ENCODE measurements at places on chromosomes 12 and 14.

DNA sequence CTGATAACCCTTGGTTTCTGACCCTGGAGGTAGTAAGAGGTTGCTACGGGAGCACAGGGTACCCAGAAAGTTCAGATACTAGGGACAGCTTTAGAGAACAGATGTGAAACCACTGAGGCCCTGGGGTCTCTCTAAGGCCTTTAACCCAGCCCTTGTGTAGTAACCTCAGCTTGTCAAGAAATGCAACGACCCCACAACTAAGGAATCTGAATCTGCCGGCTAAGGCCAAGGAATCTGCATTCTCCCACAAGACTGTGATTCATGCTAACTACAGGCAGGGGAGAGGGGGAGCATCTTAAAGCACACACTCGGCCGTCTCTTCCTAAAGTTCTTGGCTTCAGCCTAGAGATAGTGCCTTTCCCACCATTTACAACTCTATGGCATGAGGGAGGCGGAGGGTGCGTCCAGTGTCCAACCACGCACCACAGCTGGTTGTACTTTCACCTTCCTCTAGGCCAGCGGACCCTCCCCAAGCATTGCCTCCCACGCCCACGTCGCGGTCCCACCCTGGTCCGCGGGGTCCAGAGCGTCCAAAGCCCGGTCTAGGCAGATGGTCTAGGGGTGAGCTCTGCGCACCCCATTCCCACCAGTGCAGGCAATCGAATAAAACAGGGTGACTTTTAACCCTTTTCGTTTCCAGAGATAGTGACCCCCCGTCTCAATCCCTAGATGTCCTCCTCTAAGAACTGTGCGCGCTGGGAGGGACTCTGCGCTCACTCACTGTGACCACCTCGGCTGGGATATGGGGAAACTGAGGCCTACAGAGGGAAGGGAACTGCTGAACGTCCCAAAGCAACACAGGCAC, 735 bp upstream of the VASH1 start:
- no peak for DNase-seq

GRCh38 chr12:88921890-88922532, 341.7 kb upstream of the KITLG start:
- DNase-seq: no peak

DNA sequence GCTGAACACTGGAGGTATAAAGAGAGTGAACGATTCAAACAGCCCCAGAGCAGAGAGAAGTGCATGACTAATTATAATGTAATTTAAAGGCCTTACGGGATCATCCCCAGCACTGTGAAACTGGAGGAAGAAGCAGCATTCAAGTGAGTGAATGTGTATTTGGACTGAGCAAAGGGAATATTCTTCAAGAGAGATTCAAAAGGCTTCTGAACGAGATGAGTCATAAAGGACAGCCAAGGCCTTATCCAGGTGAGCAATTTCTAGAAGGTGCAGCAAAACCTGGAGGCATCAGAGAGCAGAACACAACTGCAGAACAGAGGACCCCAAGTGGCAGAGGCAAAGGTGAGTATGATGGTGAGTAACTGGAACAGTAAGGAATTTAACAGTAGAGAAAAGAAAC, 127.2 kb downstream of the BCAT1 start:
- no peak for DNase-seq

DNA sequence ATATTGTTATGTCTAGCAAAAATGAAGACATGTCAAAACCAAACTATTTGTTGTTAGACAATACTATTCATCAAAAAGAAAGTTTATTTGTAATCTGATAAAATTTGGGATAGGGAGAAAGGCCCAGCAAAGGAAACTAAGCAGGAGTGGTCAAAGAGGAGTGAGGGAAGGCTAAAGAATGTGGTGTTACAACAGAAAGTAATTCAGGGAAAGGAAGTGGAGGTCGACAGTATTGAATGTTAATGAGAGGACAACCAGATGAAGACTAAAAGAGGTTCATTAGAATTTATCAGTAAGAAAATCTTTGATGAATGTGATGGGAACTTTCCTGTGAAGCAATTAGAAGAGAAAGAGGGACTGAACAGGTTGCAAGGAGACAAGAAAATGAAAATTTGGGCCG, 33.9 kb downstream of the PLCZ1 start:
- DNase-seq: no peak

- DNase-seq: no peak
Observed at GRCh38 chr12:5506295-5506694, 74.4 kb downstream of the NTF3 start.

DNA sequence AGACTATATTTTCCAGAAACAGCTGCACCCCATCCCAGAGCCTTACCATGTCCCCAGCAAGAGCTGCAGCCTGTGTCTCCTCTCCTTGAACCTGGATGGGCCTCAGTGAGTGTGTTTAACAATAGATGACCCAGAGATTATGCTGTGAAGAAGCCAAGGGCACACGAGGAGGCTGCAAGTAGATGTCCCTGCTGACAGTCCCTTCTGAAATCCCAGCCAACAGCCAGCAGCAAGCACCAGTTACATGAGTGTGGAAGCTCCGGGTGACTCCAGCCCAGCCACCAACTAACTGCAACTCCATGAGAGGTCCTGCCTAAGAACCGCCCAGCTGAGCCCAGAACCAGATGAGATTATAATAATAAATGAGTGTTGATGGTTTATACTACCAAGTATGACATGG, 191.7 kb downstream of the BCL11B start:
- DNase-seq: no peak

GRCh38 chr12:128795530-128796361, 28.0 kb downstream of the SLC15A4 start:
- no peak for DNase-seq

GRCh38 chr14:58702441-58703160, 64.8 kb downstream of the DACT1 start:
- DNase-seq: no peak

DNA sequence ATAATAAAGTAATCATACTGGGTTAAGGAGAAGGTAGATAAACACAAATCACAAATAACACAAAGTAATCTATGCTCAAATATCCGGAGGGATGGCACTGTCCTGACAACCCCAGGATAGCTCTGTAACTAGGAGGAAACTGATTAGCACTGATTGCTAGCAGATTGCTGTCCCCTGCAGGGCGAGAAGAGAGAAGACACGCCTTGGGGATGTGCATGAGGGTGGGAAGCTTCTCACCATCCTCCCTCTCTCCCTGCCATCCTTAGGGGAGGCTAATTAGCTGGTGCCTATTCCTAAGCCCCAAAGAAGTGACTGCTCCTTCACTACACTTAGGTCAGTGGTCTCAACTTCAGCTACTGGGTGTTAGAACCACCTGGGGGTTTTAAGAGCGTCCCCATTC, 27.0 kb upstream of the TMEM260 start:
- no peak for DNase-seq

DNA sequence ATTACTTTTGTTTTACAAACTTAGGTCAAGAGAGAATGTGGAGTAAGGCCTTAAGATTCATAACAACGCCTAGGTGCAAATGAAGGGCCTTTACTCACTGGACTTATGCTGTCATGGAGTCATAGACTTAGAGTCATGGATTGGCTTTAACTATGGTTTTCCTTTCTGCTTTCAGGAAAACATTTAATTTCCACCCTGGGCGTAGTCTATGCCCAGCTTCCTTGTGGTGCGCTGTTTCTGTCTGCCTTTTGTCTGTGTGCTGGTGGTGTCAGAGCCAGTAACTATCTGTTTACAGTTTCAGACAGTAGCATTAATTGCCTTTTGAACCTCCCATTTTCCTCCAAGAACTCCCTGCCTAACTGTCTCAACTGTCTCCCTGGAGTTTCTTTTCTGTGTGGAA, 31.8 kb upstream of the COX6A1 start:
- no peak for DNase-seq

- DNase-seq: no peak
Observed at GRCh38 chr12:108441549-108441948, 73.5 kb upstream of the FICD start.

GRCh38 chr12:11686120-11686519, 36.6 kb downstream of the ETV6 start:
- DNase-seq: no peak

GRCh38 chr14:96065661-96066459, 26.7 kb downstream of the C14orf132 start:
- no peak for DNase-seq

DNA sequence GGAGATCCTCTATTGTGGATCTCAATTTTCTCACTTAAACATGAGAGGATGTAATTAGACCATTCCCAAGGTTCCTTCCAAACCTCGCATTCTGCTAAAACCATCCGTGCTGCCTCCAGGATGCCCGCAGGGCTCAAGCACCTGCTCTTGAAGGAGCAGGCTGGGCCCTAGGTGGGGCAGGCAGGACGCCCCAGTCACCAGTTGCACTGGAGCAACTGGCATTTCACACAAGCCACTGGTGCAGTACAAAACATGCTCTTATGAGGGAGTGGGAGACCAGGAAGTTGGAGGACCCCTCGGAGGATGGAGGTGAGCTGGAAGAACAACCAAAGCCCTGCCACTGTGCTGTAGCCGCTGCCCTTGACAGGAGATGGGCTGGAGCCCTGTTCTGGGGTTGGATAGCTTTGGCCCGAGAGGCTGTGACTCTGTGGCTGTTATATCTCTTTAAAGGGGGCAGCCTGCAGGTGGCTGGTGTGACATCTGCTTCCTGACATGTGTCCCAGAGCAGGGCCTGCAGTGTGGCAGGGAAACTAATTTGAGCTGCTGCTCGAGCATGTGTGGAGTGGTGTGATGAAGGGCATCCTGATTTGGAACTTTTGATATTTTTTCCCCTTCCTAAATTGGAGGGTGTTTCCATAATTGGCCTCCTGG, 122.2 kb downstream of the CRACR2A start:
- no peak for DNase-seq

DNA sequence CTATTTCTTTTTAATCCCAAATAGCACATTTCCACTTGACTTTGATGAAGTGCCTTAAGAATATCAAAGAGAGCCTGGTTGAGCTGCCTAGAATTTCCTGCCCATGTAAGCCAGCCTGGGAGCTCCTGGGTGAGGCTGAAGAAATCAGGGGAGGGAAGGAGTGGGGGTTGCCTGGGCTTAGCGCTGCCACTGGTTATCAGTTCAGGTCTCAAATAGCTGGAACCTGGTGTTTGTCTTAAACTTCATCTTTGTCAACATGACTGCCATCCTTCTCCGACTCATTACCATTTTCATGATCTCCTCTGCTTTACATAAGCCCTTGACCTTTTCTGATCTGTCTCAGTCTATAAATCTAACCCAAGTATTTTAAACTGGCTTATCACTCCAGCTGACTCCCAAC, 151.5 kb downstream of the TTC8 start:
- no peak for DNase-seq

GRCh38 chr12:125214289-125214688, 149.1 kb downstream of the AACS start:
- DNase-seq: no peak

- DNase-seq: no peak
Observed at GRCh38 chr12:39070775-39071174, 165.4 kb upstream of the CPNE8 start.

DNA sequence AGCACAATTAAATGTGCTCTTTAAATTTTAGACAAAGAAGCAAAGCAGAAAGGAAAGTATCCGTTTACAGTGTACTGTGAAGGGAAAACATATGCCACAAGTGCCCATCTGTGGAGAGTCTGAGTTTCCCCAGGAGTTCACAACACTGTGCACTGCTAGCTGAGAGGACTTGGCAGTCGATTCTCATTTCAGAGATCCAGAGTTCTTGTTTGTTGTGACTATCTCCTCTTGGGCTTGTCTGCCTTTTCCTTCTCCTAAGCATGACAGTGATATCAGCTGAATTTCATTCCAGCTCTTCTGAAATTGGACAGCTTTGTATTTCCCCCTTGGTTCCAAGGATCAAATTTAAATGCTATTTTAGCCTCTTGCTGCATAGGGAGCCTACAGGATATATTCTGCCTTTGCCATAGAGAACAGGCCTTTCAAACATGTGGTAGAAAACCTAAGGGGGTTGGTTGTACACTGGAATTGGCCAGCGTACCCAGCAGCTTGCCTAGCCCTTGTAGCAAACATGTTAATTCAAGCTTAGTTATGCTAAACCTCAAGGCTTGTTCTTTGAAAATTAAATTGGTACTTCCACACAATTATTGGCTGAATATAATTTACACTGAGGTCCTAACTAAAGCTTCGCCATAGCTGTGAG, 259.2 kb upstream of the NOVA1 start:
- no peak for DNase-seq

- no peak for DNase-seq
Observed at GRCh38 chr14:76546426-76547221, 170.7 kb downstream of the ESRRB start.

- no peak for DNase-seq
Observed at GRCh38 chr14:97178781-97179180, 381.6 kb downstream of the VRK1 start.

GRCh38 chr12:3101309-3102024, 24.3 kb downstream of the TSPAN9 start:
- DNase-seq: no peak

GRCh38 chr12:126608607-126609175, 1543.5 kb downstream of the AACS start:
- no peak for DNase-seq

DNA sequence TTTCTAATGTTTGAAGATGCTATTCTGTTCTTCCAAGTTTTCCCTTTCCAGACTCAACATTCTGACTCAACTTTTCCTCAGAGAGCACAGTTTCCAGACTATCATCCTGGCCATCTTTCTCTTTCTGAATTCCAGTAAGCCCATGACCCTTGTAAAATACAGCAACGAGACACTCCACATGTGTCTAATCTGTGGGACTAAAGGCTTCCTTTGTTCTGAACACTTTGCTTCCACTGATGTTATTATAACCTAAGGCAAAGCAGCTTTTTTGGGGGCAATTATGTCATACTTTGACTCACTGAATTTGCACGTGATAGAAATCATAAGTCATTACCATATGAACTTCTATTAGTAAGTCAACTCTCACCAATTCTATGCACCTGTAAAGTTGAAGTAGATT, 6.3 kb upstream of the ART4 start:
- DNase-seq: no peak

- DNase-seq: no peak
Observed at GRCh38 chr14:75147423-75148071, 20.7 kb upstream of the NEK9 start.
